ENCODE measurements at places on chromosomes 2 and 18.

GRCh38 chr2:202122980-202123720, 50.1 kb downstream of the KIAA2012 start:
- no peak for DNase-seq

DNA sequence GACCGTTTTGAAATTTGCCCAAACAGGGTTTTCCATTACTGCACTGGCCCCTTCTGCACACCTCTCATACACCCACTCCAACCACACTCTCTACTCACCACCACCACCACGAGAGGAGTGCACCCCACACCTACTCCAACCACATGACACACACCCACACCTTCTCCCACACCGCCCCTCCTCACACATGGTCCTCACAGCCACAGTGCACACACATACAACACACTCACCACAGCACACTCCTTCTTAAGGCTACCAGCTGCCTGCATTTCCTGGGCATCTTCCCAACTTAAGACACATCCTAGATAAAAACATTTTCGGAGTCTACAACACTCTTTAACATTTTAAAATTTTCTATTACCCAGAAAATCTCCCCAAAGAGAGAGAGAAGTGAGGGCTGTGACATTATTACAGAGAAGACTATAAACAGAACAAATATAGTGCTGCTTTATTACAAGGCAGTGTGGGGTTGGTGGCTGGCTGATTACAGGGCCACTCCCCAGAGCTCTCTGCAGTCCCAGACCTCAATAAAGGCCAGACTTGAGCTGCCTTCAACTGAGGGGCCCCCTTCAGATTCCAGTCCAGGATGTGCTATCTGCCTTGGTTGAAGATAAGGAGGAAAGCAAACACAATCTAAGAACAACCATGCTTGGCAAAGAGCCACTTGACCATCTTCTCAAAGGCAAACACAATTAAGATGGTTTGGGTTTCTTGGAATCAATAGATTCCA, 36.1 kb downstream of the NHEJ1 start:
- peak; percentile 4 for DNase-seq

DNA sequence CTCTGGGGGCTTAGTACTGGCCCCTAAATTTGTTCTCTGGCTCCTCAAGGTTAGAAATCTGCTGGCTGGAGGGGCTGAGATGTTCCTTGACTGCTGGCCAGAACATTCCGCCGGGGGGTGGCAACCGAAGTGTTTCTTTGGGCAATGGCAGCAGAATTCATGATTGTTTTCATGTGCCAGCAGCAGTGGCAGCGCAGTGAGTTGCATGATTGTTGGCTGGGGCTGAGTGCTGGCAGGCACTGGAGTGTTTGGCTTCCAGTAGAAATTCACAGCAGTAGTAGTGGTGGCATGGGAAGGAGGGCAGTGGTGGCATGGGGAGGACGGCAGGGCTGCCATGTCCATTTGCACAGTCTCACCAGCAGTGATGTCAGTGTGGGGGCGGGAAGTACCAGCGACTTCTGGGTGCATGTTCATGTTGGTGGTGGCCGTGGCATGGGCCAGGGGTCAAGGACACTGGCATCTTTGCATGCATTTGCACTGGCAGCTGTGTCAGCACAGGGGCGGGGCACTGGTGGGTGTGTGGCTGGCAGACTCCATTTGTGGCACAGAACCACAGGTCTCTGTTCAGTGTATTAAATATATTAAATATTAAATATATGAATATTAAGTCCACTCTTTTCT, 130.6 kb upstream of the CDH7 start:
- DNase-seq = no peak

DNA sequence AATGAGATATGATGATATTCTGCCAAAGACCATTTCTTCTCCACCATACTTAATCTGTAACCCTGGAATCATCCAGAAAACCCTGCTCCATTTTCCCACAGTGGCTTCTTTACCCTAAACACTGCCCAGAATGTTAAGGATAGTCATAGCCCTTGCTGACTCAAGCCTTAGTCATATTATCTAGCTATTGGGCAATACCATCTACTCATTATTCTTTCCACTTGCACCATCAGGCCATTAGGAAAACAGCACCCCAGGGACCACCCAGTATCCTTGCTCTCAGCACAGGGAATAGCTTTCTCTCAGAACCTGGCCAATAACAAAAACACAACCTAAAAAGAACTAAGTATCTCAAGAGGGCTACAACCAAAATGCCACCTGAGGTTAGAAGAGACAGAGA, 445.7 kb upstream of the SLC14A2 start:
- DNase-seq = no peak

DNA sequence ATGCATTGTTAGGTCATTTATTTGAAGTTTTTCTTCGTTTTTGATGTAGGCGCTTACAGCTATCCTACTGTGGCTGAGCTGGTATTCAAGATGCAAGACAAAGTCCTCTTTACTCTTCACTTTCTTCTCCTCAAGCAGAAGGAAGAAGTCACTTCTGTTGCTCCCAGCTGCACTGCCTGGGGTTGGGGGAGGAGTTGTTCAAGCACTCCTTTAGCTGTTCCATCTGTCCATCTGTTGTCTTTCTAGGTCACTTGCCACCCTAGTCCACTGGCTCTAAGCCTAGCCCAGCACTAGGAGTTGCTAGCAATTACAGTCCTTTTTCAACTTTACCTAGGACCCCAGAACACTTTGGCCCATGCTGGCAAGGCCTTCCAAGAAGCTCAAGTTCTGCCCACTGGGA, 200.6 kb upstream of the RBMS1 start:
- no peak for DNase-seq

- DNase-seq = no peak
Measured at GRCh38 chr2:100394111-100394641, 23.3 kb downstream of the CHST10 start.

DNA sequence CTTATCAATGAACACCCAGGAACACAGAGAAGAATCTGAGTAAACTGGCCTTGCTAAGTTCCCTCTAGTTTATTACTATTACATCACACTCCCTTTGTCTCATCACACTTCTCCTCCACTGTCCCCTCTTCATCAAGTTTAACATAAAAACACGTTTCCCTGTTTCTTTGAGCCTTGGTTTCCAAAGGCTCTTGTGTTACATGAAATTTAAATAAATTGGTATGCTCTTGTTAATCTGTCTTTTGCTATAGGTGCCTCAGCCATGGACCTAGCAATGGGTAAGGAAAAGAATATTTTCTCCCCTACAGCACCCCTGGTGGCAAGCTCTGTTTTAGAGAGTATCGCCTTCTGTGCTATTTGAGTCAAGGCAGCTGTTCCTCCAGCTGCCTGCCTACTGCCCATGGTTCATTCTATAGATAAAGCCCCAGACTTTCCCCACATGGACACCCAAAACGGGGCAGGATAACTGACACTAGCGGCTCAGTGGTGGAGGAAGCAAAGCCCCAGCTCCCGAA, 31.8 kb downstream of the TGIF1 start:
- peak; percentile 47 for DNase-seq

DNA sequence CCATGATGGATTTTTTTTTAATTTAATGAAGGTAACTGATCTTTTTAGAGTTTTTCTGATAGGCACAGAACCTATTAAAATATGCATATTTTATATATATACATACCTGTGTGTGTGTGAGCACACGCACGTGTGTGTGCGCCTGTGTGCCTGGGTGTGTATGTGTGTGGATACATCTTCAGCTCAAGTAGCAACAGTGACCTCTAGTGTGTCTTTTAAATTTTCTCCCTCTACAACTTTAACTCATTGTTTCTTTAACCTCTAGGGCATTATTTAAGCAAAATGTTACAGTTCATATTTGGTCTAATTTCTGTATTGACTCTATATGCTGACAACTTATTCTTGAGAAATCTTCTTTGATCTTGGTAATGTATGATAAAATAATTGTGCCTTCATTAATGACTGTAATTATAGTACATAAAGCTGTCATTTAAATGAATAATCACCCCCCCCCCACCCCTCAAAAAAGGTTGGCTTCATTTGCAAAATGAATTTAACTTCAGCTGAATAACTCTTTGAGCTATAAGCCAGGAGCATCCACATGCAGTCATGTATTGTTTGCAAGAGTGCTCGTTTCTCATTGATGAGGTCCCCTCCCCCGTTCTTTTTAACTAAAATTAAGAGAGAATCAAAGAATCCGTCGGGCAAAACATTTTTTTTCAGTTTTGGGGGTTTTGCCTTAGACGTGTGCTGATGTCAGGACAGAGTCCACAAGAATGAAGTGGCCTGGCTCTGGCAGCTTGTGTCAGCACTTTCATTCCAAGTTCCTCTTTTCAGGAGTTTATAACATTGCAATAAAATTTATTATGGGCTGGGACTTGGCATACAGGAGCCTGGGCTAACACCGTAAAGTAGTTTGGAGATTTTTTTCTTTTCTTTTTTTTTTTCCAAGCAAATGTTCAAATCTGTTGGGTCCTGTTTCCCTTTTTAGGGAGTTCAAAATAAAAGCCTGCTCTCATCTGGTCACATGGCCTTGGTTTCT, 80.0 kb downstream of the ETAA1 start:
- no peak for DNase-seq

GRCh38 chr18:26911840-26912239, 46.3 kb upstream of the AQP4 start:
- no peak for DNase-seq

DNA sequence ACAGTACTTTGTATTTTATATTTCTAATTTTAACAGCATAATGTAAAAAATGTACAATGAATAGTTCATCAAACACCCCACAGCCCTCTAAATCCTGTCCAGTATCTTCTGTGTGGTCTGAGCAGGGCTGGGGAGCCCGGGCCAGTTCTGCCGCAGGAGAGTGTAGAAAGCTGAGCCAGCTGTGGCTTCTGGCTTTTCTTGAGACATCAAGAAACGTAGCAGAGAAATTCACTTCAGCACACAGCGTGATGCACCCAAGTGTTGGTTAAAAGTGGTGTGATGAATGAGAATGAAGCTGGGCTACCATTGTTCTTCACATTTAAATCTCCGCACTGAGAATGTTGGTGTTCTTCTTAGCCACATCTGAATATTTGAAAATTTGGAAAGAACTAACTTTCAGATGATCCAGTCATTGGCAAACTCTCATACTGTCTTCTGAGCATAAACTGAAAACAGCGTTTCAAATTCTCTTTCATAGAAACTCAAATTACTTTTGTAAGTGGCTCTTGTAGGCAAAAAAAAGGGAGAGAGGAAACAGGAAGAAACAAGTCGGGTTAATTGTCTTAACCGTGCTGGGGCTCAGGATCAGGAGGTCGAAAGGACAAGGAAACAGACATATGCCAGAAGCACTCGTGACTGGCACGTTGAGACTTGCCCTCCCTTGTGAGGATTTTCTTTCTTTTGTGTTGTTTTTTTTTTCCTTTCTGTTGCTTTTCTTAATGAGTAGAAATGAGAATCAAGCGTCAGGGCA, 23.4 kb upstream of the TMEM87B start:
- DNase-seq = no peak

DNA sequence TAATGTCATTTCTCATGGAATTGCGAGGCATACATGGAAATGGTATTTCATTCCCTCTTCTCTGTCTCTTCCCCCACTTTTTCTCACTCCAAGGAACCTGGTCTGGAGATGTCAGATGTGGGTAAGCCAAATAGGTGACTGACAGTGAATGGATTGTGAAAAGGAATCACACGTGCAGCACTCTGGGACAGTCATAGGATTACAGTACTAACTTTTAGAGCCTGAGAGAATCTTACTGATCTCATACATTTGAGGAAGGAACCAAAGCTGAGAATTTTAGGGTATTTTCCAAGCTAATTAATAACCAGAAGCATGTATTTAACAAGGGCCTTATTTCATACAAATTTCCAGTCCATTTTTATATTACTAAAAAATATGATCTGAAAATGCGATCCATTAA, 58.1 kb upstream of the ERBB4 start:
- DNase-seq = no peak

DNA sequence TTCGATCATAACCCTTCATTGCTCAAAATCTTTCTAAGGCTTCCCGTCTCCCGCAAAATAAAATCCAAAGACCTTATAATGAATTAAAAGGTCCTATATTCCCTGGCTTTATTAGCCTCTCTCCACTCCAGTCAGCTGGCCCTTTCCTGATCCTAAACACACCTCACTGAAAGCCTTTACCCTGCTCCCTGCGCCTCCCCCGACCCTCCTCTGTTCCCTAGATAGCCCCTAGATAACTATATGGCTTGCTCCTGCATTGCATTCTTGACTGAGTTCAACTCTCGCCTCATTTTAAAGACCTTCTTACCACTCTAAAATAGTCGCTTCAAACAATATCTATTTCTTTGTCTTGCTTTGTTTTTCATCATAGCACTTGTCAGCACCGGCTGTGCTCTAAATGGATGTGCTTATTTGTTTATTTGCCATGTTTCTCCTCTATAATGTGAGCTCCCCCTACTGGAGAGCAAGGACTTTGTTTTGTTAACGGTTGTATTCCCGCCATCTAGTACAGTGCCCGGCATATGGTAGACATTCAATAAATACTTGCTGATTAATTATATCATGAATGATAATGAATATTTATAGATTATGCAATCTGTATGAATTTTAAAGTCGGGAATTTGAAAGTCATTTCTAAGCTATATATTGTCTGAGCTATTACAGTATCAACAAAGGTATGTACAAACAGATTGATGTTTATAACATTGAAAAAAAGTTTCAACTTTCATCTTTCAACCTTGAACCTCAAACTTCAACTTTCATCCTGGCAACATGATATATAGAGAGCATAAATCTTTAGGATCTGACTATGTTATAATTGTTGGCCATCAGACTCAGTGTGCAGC, 32.4 kb upstream of the VIT start:
- peak; percentile 65 for DNase-seq

GRCh38 chr18:79642626-79643025, 37.0 kb upstream of the CTDP1 start:
- DNase-seq = no peak

DNA sequence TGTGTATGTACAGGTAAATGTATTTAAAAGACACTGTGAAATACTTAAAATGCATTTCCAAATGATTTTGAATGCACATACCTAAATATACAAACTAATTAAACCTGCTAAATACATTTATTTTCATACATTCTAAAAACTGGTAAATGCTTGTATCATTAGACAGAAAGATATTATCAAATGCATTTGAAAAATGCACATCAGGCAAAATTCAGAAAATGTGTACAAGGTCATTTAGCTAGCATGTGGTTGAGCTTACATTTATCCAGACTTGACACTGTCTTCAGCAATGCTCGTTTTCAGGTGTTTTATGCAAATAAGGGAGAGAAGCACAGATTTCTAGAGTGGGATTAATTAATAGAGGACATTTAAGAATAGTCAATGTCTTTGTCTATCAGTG, 374.2 kb downstream of the SUCLG1 start:
- DNase-seq = no peak

DNA sequence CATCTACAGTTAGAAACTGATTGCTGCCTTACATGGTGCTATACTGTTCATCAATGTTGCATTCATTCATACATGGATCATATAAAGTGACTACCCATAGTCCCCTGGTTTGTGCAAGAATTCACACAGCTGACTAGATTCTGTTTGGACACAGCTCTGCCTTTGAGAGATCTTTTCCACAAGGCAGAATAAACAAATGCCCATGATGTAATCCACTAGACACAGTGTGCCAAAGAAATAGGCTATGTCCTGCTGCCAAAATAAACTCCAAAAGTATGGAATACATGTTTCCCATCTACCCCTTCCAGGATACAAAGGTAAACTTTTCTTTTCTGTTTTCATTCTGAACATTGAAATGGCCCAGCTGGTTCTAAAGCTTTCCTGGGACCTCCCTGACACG, 269.4 kb upstream of the CHAC2 start:
- DNase-seq = no peak
